LNCaP clone FGC (cell line): ENCODE measurements at places on chromosomes 4 and X.

- DNase-seq = no peak
These were observed 395.2 kb downstream of the SPOCK3 start for GRCh38 chr4:166838975-166839614.

DNA sequence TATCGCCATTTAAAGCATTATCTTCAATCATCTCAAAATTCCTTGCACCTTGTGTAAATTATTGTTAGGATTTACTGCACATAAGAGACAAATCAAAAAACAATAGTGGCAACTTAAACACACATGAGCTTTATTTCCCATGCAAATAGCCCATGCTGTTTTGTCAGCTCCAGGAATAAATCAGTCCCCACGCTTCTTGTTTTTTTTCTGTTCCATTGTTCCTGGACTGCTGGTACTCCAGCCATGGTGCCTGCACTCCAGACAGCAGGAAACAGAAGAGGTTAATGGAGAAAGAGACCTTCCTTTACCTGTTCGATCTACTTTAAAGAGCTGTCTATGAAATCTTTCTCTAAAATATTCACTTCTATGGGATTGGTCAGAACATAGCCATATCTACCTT, 1515.7 kb upstream of the TENM3 start:
- DNase-seq = no peak

GRCh38 chr4:64305565-64306254, 103.5 kb downstream of the TECRL start:
- DNase-seq = no peak

DNA sequence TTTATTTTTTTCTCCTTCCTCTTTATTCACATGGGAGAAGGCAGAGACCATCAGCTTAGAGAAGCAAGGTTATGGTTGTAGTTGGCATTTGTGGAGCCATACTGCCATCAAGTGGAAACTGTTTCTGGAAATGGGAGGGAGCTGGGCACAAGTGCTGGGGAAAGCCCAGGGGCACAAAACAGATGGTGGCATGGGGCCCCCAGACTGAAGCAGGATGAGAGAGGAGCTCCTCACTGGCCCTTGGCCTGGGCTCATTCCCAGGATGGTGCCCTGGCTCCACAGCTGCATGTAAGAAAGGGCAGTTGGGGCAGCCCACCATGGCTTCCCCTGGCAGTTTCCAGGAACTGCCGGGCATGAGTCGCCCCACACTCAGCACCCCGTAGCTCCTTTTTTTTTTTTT, 59.2 kb downstream of the NBDY start:
- no peak for DNase-seq

DNA sequence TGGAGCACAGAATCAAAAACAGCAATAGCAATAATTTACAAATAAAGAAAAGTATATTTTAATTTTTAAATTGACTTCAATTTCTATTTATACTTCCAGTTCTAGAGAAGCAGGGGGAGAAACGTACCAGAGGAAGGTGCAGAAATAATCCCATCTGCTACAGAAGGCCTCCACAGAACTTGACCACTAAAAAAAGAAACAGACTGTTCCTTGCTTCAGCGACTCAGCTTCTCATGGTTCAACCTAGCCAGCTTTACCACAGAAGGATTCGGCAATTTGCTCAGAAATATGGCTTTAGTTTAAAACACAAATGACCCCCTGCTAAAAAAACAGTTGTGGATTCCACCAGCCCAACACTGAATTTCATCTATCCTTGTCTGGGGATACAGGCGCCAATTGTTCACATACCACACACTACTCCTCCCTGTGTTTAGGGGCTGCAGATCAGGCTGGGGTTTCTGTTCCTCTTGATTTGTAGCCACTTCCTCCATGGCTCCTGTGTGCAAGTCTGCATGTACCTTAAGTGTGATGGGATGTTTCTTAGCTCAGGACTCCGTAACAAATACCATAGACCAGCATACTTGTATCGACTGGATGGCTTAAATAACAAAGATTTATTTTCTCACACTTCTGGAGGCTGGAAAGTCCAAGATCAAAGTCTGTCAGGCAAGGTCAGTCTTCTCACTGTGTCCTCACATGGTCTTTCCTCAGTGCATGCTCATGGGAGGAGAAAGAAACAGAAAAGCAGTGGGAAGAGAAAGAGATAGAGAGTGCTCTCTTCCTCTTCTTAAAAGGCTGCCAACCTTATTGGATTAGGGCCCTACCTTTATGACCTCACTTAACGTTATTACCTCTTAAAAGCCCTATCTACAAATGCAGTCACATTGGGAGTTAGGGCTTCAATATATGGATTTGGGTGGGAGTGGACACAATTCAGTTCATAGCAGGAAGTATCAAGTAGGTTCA, 79.1 kb downstream of the AMOT start:
- DNase-seq = no peak

- DNase-seq = no peak
These were observed 45.3 kb downstream of the ANK2 start for GRCh38 chr4:113094802-113095201.

DNA sequence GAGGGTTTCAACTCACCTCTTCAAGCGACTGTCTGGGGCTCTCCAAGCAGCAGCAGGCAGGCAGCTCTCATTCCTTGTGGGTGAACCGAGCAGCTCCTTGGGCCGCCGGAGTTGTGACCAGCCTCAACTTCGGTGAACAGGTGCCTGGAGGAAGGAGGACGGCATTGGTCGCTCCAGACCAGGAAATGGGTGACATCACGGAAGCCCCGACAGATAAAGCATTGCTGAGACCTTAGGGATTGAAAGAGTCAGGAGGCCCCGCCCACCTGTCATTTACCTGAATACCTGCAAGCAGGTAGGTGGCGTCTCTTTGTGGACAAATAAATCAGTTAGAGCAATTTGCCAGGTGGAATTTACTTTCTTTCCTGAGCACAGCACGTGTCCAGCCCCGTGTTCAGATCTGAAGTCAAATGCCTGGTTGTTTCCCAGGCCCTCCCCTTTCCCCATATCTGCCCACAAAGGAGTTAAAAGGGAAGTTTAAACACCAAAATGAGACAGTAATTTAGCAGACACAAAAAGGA, at the start of gene LNX1:
Gene LNX1 (minus strand): TSS at position 115 of the 521 bp plus-strand sequence. CDS start 17,484 bp downstream, outside the sequence.
- DNase-seq = peak; percentile 76

DNA sequence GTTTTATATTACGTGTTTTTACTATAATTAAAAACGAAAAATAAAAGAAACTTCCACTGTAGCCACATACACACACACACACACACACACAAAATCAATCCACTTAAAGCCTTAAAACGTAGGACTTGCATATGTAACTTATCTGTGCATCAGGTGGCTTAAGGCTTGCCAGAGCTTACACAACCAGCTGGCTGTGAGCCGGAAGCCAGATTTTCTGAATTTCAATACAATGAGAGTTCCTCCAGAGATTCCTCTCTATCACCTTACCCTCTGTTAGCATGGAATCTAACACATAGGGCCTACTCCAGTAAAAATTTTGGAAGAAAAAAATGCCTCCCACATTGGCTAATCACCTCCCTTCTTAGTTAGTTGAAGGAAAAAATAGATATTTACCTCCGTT, 27.9 kb upstream of the SLITRK4 start:
- no peak for DNase-seq
